ENCODE measurements at places on chromosomes 6 and 20.
A peak's percentile ranks its signal among the peaks of the same experiment; 100 is the strongest.

GRCh38 chr6:141033101-141033500, 1099.6 kb upstream of the GJE1 start:
- DNase-seq = no peak

DNA sequence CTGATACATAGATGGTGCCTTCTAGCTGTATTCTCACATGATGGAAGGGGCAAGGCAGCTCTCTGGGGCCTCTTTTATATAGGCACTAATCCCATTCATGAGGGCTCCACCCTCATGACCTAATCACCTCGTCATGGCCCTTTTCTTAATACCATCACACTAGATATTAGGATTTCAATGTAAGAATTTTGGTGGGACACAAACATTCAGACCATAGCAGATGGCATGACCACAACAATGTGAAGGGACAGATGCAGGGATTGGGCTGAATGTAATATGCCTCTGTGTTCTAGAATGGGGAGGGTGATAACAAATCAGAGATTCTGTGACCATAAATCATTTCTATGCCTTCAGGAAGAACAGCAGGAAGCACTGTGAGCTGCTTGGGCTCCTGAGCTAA, 145.8 kb downstream of the LCA5 start:
- DNase-seq = no peak

- no peak for DNase-seq
Observed at GRCh38 chr6:22025468-22026163, 271.2 kb downstream of the PRL start.

GRCh38 chr6:56220078-56220477, 27.3 kb downstream of the COL21A1 start:
- no peak for DNase-seq

GRCh38 chr6:16288163-16288562, 49.8 kb downstream of the GMPR start:
- DNase-seq = no peak

DNA sequence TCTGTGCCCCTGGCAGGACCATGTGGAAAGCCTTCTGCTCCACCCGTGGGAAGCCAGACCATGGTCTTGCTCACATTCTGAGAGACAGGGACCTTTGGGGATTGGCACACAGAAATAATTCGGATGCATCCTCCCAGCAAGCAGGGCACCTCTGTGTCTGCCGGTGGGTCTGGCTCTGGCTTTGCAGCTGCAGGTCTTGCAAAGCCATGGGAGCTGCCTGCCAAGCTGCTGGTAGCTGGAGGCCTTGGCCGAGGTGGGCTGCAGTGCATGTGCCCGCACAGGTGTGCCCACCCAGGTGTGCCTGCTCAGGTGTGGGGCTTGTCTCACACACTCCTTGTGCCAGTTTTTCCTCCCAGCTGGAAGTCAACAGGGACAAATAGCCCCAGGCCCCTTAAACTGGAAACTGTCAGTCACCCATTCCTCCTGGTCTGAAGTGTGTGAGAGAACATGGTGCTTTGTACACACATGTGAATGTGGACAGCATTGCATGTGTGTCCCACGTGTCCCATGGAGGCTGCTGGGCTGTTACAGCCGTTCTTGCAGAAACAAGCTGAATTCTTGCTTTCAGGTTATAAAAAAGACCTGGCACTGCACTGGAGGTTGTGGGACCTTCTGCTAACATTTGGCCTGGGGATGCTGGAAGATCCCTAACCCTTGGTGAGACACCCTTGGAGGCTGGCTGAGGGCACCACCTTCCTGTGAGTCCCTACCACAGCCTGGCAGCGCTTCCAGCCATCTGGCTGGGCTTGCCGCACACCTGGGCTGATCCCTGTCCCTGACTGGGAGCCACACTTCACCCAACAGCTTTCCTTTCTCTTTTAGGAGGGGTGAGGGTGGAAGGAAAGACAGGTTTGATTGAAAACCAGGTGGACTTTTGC, 54.9 kb upstream of the SMOC2 start:
- DNase-seq = no peak

- peak; percentile 14 for DNase-seq
Observed at GRCh38 chr6:168968228-168968627, 285.4 kb downstream of the THBS2 start.

- no peak for DNase-seq
Observed at GRCh38 chr20:19406381-19406780, 193.9 kb downstream of the SLC24A3 start.

Measured in amniotic stem cell (primary cell).